Stimulated activated CD8-positive, alpha-beta memory T cell treated with anti-CD3 and anti-CD28 coated beads, Interleukin-7, amount 100 ng/mL, for 4 hours (primary cell): ENCODE measurements at places on chromosomes 5 and 9.

- no peak for DNase-seq
These were observed 11.1 kb downstream of the ERGIC1 start for GRCh38 chr5:172845154-172845553.

GRCh38 chr9:5841771-5842573 lies 9.1 kb upstream of the ERMP1 start:
- DNase-seq: peak; percentile 33

GRCh38 chr5:133440467-133441115 lies 171.8 kb downstream of the FSTL4 start:
- no peak for DNase-seq

DNA sequence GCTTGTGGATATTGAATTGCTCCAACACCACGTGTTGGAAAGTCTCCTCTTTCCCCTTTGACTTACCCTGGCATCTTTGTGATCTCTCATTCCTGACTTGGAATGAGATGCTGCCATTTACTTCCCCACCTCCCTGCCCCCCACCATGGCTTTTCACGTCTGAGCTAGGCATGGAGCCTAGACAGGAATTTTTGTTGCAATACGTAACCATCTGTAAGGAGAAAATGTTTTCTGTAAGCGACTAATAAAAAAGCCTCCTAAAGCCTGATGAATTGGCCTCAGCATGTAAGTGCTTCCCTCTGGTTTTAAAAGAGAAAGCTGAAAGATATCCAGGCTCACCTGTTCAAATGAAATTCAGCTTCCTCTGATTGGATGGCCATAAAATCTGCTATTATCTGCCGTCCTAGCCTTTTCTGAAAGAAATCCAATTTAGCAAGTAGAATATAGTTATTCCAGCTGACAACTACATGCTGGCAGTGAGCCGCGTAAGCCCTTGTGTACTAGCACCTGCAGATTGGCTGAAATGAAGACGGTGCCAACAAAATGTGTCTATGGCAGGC lies 200.1 kb downstream of the NSG2 start:
- no peak for DNase-seq

- no peak for DNase-seq
These were observed 110.8 kb downstream of the SLC1A3 start for GRCh38 chr5:36717131-36717695.

- DNase-seq: no peak
These were observed 62.3 kb downstream of the TENT4A start for GRCh38 chr5:6775571-6775970.

- no peak for DNase-seq
These were observed 40.3 kb downstream of the SLC28A3 start for GRCh38 chr9:84300271-84300670.

GRCh38 chr9:134408939-134409737 lies 82.9 kb downstream of the RXRA start:
- no peak for DNase-seq

- DNase-seq: no peak
These were observed 128.8 kb upstream of the GPR151 start for GRCh38 chr5:146644831-146645230.

DNA sequence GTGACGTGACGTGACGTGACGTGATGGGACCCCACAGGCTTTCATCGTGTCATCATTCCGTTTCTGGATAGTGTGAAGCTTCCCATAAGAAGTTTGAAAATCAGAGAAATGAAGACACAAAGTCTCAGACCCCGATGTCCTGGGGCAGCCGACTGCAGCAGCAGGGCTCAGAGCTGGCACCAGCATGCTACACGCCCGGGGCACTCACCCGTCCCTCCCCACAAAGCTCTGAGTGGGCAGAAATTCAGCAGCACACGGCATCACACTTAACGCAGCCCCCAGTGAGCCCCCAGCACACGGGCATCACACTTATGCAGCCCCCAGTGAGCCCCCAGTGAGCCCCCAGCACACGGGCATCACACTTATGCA lies 42.2 kb downstream of the SLC12A7 start:
- no peak for DNase-seq

GRCh38 chr5:4873652-4874051 lies 266.5 kb upstream of the ADAMTS16 start:
- DNase-seq: no peak

DNA sequence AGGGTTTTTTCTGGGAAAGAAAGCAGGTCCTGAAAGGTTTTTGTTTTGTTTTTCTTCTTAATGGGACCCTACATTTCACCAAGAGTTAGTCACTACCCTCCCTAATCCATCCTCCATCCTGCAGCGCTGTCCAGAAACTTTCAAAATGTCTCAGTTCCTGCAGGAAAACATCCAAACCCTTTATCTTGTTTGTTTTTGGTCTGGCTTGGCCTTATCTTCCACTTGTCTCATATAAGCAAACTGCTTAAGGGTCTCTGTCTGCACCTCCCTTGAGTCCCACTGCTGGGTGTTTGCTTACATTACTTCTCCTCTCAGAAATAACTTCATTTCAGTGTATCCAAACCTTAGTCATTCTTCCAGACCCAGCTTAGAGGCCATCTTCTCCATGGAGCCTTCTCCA lies 11.0 kb upstream of the TRAF1 start:
- DNase-seq: no peak

GRCh38 chr9:4832786-4833579 lies 40.2 kb downstream of the RCL1 start:
- DNase-seq: no peak

DNA sequence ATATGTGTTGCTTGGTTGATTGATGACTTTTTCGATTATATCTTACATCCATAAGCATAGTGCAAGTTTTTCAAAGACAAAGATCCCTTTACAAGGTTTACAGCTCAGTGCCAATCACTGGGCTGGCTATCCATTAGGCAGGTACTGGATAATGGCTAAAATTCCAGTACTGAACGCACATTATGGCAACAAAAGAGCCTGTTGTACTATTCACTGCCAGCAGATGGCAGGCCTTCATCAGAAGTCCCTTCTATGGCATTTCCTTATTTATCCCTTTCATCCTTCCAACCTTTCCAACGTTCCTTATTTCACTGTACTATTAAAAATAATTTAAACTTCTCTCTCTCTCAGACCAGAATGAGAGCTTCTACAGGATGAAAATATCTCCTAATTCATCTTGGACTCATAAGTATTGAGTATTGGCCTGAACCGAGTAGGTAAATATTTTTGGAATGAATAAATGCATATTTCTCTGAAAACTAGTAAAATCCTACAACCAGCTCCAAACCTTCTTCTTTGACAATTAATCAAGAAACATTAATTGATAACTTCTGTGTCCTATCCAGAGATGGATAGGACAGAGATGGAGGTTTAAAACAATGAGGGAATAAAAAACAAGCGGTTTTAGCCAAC lies 6.7 kb upstream of the WNT8A start:
- DNase-seq: peak; percentile 17

DNA sequence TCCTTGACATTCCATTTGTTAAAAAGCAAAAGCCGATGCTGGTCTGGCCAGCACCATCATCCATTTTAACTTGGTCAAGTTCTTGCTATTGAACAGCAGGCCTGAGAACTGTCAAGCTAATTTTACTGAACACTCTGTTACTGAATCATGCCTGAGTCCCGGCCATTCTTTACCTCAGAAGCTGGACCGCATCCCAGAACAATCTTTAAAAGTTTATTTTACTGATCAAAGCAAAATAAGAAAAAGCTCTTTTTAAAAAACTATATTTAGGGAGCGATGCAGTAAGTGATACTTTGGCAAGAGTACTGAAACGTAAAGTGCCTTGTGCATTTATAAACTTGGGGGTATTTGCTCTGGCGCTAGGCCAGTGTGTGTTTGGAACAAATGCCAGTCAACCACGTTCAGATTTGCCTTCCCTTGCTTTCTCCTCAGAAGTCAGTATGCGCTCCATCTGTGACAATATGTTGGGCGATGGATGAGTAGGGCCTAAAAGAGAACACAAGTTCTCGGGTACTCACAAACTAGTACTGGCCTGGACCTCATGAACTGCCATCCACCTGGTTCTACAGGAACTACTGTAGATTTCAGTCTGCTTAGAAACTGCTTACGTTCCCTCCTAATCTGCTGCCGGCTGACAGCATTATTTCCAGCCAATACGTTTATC lies 161.9 kb downstream of the MAPKAP1 start:
- no peak for DNase-seq

DNA sequence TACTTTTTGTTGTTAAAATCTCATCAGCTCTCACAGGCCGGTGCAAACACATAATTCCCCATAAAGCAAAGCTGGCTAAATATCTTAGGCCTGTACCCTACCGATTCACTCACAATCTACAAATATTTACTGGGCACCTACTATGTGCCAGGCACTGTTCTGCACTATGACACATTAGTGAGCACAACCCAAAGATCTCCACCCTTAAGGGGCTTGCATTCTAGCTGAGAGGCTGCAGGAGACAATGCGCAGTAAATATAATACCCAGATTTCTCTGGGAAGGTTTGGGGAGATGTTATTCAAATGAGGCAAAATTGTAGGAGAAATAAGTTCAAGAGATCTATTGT lies 53.7 kb downstream of the FNBP1 start:
- DNase-seq: no peak

DNA sequence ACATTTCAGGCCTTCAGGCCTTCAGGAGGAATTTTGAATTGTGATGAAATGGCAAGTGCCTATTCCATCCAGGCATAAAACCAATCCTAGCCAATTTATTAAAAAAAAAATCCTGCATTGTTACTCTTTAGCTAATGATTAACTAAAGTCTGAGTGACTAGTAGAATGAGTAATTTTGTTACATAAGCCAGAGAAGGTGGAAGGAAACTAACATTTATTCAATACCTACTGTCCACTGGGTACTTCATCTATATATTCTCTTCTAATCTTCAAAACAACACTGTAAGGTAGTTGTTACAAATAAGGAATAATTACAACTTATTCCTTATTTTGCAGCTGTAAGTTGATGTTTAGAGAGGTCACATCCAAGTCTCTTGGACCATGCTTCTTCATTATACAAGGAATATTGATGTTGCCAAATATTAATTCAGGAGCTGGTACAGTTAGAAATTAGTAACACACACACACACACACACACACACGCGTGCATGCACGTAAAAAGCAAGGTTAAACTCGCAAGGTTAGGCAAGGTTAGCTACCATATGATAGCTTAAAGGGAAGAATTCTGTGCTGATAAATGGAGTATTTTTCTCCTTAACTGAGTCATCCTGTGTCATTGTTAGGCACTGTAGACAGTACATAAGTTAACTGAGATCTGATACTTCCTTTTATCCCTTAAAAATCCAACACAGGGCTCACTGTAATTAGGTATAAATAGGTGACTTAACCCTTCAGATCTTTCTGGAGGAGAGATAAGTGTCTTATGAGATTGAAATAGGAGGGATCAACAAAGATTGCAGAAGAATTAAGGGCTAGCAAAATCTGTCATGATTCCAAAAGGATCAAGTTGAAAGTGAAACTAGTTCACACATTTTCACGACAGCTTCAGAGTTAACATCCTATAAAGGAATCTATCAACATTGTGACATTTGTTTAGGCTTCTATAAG lies 596.9 kb downstream of the PDE4D start:
- no peak for DNase-seq

DNA sequence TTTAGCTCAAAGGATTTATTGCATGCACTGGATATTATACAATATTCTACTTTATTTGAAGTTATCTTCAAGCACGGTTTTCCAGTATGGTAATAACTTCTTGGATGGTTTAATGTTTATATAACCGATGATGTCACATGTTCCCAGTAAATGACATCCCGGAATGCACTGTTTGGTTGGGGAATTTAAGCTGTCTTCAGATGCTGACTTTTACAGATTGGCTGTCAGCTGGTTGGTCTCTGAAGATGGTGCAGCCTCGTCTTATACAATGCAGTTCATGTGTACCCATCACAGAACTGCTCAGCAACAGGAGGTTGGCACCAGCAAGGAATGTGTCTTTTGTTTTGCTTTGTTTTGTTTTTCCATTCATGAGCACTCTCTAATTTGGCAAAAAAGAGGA lies 143.8 kb downstream of the PRKACG start:
- no peak for DNase-seq

GRCh38 chr9:86940774-86941173 lies 6.5 kb downstream of the GAS1 start:
- DNase-seq: no peak

DNA sequence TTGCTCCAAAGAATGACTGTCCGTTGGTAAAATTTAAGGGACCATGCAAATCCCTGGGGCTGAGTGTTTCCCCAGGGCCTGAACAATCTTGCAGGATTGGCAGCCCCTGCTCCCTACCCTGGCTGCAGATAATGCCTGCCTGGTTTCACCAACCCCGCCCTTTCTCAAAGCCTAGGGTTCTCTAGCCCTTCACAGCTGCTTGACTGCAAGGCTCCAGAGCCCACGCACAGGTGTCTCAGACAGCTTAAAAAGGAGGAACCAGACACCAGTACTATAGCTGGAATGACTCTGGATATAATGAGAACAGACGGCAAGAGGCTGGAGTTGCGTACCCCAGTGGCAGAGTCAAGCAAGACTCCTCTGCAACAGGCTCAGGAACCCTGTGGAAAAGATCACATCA lies 25.2 kb upstream of the TNIP1 start:
- no peak for DNase-seq

DNA sequence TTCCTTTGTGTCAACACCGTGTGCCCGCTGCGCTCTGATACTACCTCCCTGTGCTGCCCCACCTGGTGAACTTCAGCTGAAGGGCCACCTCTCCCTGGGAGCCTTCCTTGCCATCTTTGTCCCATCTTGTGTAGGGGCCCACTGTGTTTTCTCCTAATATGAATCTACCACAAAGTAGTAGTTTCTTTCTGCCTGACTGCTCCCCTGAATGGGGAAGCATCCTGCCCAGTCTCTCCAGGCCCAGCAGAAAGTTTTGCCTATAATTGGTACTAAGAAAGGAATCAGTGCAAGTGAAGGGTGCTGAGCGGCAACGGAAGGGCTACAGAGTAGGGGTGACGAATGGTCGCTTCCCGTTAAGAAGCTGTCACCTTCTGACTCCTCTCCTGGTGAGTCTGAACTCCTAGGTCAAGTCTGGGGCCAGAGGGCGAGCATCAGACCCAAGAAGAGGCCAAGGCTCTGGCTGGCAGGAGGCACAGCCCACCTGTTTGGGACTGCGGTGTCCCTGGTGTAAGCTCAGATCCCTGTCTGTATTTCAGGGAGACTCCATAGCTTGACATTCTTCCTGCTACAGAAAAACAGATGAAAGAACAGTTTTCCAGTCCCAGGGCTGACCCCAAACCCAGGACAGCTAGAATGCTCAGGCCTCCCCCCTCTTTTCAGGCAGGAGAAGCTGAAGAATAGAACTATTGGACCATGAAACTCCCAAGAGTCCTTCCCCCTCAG lies 24.1 kb downstream of the WWC1 start:
- no peak for DNase-seq

GRCh38 chr5:177162379-177162778 lies 28.8 kb downstream of the NSD1 start:
- DNase-seq: no peak
